Stimulated activated CD8-positive, alpha-beta memory T cell treated with anti-CD3 and anti-CD28 coated beads, Interleukin-4, amount 100 ng/mL, for 1 hour (primary cell): ENCODE measurements at places on chromosomes 2 and 18.

GRCh38 chr2:63680455-63680854 lies 91.7 kb downstream of the MDH1 start:
- DNase-seq = no peak

- DNase-seq = no peak
Measured at GRCh38 chr2:72103161-72103560, 44.5 kb downstream of the CYP26B1 start.

DNA sequence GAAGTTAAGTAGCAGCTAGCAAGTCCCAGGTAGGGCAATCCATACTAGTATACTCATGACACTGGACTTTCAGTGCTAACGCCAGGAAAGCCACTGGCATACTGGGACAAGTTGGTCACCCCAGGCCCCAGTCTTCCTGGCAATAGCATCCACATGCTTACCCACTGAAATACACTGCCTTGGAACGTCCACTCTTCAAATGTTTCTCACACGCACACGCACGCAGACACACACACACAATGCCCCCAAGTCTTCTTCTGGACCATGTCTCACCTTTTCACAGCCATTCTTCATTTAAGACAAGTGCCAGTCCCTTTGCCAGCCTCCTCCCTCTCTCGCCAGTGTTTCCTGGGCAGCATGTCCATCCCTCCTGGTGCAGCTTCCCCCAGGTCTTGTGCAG lies 8.7 kb upstream of the TEX261 start:
- no peak for DNase-seq

DNA sequence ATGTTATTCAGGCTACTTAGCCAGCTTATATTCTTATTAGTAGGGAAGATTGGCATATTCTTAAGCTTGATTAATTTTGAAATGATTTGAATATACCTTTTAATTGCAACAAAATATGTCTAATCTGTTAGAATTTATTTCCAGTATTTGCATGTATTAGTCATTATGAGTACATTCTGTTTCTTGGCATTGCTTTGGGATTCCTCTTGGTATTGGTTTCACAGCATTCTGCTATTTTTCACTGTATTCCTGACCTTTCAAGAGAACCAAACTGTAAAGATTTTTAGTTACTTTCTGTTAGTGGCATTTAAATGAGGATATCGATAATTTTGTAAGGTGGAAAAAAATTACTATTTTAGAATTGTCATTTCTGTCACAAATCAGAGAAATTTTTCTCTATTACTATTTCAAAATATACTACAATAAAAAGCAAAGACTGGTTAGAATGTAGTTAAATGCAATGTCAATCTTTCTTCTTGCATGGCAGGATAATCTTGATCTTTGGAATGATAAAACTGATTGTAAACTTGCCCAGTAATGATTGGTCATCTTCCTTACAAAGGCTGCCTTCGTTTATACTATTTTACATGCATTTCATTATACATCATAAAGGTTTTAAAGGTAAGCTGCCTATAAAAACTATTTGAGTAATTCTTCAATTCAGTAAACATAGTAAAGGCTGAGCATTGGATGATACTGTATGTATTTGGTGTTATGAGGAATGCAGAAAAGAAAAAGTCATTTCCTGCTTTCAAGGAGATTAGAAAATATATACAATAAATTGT lies 86.1 kb downstream of the SLC4A10 start:
- no peak for DNase-seq

- DNase-seq = no peak
Measured at GRCh38 chr2:61172671-61173070, 10.7 kb downstream of the C2orf74 start.

- no peak for DNase-seq
Measured at GRCh38 chr2:68829749-68830148, 41.4 kb downstream of the BMP10 start.
